ENCODE measurements at places on chromosomes 6 and 20.
A peak's percentile ranks its signal among the peaks of the same experiment; 100 is the strongest.

GRCh38 chr6:106889692-106890091, 84.8 kb downstream of the CD24 start:
- no peak for DNase-seq

DNA sequence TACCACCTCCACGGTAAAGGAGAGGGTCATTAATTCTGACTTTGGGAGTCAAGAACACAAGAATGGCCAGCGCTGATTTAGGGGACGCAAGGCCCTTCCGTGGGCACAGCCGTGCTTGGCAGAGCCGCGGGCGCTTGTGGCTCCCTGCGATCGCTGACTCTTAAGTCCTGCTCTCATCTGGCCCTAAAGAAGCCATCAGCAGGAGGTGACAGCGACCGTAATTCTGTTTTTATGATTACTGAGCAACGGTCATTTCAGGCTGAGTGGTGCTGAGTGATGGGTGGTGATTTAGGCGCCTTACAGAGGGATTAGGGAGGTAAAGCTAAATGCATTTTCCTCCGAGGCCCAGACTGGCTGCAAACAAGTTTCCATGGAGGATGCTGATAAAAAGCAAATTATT, 364.6 kb upstream of the SULF2 start:
- DNase-seq, result no peak

- DNase-seq, result no peak
Observed at GRCh38 chr6:75608956-75609533, 7.4 kb downstream of the SENP6 start.

GRCh38 chr6:28553986-28554881, 28.6 kb downstream of the GPX5 start:
- no peak for DNase-seq

DNA sequence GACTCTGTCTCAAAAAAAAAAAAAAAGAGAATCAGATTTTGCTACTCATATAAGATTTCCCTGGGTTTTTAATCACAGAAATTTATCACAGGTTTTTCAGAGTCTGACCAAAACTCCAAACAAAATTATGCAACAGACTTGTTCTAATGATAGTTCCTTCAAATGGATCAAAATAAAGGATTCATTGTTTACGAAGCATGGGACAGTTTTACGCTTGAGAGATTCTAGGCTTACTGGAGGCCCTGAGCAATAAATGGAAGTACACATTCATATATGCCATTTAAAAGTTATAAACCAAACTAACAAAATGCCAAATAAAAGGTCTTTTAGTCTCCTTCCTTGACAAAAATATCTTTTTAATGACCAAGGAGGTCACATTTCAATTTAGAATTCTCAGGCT, 245.1 kb upstream of the KCNQ5 start:
- no peak for DNase-seq

- no peak for DNase-seq
Observed at GRCh38 chr6:21733311-21733710, 139.8 kb downstream of the SOX4 start.

DNA sequence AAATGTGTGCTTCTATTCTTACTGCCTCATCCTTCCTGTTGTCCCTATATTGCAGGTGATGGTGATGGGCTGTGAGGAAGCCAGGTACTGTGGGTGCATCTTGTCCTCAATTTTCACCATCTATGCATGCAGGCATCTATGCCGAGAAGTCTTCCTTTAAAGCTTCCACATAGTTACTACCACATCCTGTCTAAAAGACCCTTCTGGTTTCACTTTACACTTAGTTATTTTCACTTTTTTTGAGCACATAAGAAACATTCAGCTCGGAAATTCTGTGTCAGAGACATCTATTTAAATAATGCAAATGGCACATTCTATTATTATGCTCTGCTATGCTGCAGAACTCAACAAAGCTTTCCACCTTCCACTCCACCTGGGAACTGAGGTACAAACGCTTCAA, 28.2 kb upstream of the FABP7 start:
- no peak for DNase-seq

DNA sequence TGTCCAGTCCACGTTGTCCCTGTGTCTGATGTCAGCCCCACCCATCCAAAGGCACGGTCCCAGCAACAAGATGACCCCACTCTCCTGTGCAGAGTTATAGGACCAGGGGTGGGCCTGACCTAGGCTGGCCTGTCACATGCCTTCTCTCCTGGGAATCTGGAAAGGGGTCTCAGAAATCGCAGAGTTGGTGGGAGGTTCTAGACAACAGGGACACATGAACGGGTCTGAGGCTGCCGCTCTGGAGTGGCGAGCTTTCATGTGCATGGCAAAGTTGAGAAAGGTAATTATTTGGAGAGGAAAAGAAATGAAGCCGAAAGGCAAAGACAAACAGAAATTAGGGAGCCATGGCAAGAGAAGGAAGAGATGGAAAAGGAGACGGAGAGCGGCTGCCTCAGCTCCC, 29.5 kb downstream of the BFSP1 start:
- no peak for DNase-seq

- no peak for DNase-seq
Observed at GRCh38 chr6:92623431-92623830, 795.9 kb downstream of the EPHA7 start.

DNA sequence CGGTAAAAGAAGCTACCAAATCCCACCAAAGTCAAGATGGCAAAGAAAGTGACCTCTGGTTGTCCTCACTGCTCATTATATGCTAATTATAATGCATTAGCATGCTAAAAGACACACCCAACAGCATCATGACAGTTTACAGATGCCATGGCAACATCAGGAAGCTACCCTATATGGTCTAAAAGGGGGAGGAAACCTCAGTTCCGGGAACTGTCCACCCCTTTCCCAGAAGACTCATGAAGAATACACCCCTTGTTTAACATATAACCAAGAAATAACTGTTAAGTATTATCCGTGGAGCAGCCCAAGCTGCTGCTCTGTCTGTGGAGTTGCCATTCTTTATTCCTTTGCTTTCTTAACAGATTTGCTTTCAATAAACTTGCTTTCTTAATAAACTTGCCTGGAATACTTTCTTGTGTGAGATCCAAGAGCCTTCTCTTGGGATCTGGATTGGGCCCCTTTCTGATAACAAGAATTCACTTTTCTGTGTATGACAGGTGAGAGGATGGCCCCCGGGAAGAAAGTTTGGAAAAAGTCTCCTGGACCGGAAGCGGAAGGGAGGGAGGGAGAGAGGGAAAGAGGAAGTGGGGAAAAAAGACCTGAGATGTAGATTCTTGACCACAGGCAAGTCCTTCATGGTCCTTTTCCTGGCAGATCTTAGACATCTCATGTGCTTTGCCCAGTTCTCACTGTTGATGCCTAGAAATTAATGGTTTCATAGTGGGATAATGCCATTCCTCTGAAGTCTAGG, 146.7 kb upstream of the ID4 start:
- no peak for DNase-seq

DNA sequence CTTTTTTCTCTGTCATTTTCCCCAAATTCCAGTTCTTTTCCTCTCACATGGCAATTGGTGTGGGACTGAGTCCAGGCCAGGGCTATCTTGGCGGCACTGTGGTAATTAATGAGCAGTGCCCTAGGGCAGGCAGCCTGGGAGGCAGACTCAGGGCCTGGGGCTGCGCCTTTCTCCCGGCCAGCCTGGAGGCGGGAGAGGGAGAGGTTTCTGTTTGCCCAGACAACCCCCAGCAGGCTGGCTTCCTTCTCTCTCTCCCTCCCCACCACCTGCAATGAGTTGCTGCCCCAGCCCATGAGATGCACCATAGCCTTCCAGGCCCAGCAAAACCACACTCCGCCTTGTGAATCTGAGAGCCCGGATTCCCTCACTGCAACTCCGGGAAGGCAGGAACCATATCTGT, 15.1 kb upstream of the CCDC167 start:
- DNase-seq, result peak; percentile 10

DNA sequence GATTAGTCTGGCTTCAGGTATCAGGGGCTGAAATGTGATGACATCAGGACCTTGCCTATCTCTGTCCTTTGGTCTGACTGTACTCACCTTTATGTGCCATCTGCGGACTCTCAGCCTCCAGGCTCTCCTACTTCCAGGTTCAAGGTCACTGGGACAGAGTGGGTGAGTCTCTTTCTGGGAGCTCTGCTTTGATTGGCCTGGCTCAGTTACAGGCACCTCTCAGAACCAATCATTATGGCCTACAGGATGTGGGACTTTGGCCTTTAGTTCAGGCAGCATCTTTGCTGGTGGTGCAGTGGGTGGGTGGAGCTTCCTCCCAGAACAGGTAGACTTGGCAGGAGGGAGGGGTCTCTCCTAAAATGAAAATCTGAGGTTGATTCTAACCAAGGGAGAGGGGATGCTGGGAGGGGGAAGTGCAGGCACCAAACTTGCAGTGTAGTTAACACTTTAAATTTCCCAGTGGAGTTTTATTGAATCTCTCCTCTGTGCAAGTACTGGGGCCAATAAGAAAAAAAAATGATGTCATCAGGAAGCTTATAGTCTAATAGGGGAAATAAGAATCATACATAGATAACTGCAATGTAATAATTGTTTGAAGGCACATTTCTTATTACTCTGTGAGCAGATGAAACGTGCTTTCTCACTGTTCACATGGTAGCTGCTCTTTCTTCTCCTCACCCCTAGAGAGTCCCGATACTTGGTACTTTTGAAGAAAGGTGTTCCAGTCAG, 53.4 kb downstream of the SLC24A3 start:
- DNase-seq, result no peak

- no peak for DNase-seq
Observed at GRCh38 chr20:3900187-3900604, 11.0 kb downstream of the PANK2 start.

GRCh38 chr6:2839982-2840748, 1.5 kb downstream of the SERPINB1 start:
- no peak for DNase-seq

DNA sequence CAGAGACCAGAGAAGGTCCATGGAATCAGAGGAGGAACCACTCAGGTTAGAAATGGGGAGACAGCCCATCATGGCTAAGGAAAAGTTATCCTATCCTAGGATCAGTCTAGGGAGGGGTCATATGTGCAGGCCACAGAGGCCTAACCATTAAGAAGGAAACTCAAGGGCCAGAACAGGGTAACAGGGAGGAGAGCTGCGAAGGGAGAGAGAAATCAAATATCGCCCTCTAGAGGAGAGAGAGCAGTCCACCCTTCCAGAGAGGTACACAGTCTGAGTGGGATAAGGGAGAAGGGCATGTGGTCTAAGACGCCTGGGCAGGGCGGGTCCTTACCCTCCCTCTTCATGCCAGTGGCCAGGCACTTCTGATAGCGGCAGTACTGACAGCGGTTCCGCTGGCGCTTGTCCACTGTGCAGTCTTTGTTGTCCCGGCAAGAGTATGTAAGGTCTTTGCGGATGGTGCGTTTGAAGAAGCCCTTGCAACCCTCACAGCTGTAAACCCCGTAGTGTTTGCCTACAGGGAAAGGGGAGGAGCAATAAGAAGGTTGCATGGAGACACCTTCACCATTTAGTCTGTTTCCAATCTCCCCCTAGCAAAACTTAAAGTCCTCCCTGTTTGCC, 2.9 kb downstream of the RXRB start:
- DNase-seq, result peak; percentile 5

DNA sequence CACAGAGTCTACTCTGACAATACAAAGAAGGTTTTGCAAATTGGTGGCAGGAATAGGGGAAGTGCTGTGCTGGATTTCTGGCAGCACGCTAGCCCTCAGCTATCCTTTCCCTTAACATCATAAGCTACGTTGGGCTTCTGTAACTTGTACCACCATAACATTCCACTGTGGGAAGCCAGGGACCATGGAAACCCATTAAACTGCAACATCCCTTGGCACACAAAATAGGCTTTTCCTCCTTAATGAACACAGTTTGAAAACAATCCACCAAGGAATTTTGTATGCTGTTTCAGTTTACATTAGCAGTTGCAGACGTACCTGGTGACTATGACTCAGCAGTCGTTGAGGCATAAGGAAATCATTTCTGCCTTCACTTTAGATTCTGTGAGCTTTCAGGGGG, 203.9 kb upstream of the RAB32 start:
- no peak for DNase-seq

- no peak for DNase-seq
Observed at GRCh38 chr6:115411756-115412155, 648.9 kb downstream of the FRK start.

DNA sequence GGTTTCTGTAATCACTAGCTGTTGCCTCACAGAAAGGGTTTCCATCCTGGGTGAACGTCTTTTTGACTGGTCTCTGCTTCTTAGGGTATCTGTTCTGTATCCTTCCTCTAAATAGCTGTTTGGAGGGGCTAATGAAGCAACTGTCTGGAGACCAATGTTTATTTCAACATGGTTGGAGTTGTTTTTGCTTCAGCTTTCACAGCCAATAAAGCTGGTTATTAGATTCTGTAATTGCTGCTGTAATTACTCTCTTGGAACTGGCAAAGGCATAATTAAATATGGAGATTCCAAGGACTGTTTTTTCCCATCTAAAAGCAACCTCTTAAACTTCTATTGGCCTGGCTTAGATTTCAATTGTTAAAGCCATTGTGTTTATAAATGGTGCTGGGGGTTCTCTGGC, 31.9 kb downstream of the CHMP4B start:
- no peak for DNase-seq

DNA sequence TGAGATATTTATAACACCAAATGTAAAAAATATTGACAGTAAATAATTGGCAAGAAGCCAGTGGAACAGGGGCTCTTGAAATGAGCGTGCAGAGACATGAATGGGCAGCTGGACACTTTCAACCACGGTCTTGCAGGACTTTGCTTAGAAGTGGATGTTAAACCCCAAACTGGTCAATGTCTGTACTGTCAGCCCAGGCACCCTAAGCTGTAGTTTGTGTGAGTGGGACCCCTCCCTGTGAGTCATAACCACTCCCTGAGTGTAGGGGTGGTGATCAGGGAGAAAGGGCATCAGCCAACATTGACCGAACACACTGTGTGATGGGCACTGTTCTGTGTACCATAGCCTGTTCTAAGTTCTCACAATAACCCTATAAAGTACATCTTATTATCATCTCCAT, 108.6 kb downstream of the FIG4 start:
- no peak for DNase-seq

- DNase-seq, result no peak
Observed at GRCh38 chr20:17731233-17731632, 31.5 kb downstream of the BANF2 start.

DNA sequence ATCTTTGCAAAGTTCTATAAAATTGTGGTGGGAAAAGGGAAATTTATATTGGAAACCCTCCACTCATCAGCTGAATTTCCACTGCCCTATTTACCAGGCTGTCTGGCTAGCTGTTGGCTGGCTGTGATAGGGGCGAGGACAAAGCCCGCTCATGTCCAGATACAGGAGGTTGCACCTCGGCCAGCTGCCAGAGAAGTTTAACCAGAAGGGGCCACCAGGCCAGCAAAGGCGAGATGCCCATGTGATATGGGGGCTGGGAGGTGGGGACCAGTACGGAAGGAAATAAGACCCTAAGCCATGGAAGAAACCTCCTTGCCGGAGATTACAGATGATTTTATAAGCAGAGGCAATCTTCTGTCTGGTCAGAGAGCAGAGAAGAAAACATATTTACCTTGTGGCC, 143.8 kb downstream of the FNDC1 start:
- no peak for DNase-seq

- no peak for DNase-seq
Observed at GRCh38 chr6:157505912-157506491, 125.0 kb downstream of the ZDHHC14 start.

Measured in substantia nigra (tissue), 51 donors.